Tibial artery (tissue), 4 donors: ENCODE measurements at places on chromosomes 11 and 22.

DNA sequence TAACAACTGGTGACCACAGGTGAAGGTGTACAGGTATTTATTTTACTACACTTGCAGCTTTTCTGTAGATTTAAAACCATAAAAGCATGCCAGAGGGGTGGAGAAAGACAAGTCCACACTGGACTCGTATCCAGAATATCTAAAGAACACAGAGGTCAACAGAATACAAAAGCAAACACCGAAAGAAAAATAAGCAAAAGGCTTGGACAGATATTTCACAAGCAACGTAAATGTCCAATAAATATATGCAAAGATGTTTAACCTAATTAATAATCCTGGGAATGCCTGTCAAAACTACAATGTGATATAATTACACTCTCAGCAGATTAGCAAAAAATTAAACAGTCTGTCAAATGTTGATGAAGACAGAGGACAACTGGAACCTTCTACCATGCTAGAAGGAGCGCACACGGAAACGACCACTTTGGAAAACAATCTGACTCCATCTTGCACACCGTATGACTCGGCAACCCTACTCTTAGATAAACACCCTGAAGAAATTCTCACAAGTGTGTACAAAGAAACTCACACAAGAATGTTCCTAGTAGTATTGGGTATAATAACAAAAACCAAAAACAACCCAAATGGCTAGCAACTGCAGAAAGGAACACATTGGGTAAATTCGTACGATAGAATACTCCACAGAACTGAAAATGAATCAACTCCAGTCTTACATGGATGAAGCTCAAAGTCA is 27.2 kb downstream of the GNB1L start:
- no peak for DNase-seq

DNA sequence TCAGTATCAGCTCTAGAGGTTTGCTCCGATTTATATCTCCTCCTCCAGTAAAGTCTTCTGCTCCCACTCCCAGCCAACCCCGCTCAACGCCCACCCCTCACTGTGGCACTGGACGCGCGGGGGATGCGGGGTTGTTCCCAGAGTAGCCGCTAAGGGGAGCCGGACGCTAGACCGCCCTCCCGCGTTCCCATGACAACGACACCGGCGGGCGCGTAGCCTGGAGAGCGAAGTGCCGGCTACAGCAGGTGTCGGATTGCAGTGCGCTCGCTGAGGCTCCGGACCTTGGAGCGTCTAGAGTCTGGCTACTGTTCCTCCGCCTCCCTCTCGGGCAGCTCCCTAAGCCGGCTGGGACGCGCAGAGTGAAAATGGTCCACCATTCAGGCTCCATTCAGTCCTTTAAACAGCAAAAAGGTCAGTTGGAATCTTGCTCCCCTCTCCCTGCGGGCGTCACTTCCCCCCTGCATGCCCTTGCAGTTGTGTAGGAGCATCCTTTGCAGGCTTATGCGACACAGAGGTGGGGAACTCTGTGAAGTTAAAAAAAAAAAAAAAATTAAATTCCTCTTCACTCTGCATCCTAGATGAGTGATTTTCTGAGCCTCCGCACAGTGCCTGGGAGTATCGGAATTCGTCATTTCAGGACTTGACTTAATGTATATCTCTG is at the start of gene ANO3:
ANO3 (plus strand) TSS at position 220 of the 661 bp plus-strand sequence; CDS start at position 366, 146 bp downstream.
- no peak for DNase-seq

DNA sequence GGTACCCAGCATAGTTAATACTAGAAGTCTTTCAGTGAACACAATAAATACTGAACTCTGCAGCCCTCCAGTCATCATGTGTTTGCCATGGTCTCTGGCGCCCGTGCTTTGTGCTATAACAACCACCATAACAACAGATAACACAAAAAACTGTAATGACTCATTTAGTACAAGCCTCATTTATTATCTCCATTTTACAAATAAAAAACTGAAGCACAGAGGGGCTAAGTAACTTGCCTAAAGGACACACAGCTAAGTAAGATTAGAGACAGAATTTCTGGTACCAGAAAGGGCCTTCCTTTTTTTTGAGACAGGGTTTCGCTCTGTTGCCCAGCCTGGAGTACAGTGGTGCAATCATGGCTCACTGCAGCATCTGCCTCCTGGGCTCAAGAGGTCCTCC is 19.5 kb downstream of the RBFOX2 start:
- no peak for DNase-seq

DNA sequence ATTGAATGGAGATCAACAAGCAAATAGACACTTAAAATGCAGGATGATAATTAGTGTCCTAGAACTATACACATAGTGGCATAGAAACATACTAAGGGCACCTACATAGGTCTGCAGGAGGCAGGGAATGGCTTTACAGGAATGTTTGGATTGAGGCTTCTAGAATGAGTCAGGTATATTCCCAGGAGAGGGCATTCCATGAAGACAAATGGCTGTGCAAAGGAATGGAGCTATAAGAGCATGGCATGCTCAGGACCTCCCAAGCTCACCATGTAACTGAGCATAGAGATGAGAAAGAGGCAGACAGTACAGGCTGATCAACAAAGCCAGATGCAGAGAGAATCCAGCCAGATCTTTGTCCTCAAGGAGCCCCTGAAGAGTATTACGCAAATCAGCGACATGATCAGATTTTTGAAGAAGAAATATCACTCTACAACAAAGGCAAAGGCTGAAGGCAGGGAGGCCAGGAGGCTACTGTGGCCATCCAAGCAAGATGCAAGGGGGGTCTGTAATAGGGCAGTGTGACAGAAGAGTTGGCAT is 211.1 kb upstream of the MTNR1B start:
- no peak for DNase-seq

- no peak for DNase-seq
Observed at GRCh38 chr11:24617856-24618255, 121.0 kb downstream of the LUZP2 start.

DNA sequence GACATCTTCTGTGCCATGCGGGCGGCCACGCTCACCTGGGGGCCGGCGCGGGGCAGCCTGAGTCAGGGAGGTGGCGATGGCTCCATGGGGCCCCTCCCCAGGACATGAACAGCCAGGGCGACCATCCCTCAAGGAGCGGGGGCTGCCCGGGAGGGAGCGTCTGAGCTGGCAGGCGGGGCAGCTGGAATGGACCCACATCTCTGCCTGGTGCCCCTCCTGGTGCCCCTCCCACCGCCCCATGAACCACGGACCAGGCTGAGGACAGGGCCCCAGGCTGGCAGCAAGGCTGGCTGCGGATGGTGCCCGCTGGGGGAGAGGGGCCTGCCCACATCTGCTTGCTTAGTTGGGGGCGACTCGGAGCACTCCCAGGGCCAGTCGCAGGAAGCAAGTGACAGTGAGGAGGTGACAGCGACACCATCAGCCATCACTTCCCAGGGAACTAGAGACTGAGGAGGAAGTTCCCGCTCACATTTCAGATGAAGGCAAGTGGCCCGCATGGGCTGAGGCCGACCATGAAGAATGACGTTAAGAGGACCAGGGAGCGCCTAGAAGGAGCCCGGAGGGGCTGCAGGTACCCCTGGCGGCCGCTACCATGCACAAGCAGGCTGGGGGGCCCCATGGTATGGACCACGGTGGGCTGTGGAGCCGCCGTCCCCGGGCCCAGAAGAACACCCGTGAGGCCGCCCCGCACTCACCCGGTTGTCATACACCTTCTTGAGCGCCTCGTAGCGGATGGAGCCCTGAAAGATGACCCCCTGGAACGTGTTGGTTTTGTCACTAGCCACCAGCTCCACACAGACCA is 37.3 kb downstream of the KIAA0930 start:
- DNase-seq = peak; percentile 46

GRCh38 chr11:1234054-1234720 is 11.3 kb downstream of the MUC5B start:
- peak; percentile 56 for DNase-seq

DNA sequence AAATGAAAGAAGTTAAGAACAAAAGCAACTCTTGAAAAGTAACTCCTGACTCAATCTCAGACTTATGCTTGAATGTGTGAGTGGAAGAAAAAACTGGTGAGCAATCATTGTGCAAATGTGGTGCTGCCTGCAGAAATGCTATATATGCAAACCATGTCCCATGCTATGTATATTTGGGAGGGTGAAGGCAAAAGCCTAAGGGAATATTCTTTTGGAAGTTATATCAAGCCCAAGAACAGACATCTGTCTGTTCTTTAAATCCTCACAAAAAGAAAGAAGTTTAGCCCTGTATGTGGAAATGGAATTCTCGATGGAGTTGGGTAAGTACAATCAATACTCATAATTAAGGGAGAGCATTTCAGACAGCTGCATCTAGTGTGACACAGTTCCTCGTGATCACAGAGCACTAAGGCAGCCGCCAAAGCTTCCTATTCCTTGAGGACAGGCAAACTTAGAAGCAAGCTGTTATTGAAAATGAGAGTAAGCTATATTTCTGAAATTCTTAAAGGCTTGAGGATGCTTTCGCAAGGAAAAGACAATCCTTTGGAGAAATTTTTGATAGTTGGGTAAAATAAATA is 406.5 kb upstream of the CHORDC1 start:
- no peak for DNase-seq

DNA sequence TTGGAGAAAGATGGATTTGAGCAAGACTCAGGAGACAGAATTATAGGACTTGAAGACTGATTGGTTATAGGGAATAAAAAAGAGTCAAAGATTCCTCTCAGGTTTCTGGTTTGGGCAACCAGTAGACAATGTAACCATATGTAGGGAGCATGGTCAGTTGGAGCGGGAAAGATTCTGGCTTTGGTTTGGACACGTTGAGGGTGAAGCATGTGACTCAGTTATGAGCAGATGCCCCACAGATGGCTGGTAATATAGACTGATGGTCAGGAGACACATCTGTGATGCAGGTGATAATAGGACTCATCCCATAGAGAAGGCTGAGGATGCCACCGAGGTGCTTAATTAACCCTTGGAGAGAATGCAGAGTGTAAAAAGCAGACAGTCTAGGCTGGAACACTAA is 132.1 kb downstream of the CD44 start:
- DNase-seq = no peak

DNA sequence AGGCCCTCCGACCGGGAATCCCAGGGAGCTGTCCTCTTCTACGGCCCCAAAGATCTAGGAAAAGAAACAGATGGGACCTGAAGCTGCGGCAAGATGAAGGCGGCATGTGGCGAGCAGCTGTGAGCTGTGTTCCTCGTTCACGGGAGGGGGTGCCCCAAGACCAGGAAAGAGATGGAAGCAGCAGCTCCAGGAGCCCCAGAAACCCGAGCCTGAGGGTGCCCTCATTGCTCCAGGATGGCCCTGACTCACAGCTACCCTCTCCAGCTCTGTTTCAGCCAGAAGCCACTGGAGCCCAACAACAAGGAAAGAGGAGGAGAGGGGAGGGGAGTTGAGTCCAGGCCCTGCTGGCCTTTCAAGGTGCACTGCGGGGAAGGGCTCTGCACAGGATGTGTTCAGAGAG is 23.7 kb upstream of the NAP1L4 start:
- no peak for DNase-seq

DNA sequence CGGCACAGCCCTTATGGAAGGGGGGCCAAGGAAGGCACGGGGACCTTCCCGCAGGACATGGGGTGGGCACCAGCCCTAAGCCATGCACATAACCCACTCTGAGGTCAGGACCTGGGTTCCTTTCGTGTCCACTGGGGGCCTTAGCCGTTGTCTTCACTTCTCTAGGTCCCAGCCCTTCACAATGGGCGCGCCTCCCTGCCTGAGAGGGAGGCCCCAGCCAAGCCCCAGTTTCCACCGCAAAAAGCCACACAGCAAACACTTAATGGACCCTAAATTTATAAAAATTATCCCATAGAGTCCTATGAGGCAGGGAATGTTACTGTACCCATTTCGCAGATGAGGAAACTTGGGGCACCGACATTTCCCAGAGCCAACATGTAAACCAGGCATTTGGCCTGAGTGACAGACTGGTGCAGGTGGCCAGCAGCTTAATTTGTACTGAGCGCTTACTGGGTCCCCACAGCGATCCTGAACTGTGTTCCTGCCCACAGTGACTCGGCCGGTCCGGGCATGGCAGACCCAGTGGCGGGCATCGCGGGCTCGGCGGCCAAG is 1.2 kb downstream of the GAS2L1 start:
- DNase-seq = no peak

DNA sequence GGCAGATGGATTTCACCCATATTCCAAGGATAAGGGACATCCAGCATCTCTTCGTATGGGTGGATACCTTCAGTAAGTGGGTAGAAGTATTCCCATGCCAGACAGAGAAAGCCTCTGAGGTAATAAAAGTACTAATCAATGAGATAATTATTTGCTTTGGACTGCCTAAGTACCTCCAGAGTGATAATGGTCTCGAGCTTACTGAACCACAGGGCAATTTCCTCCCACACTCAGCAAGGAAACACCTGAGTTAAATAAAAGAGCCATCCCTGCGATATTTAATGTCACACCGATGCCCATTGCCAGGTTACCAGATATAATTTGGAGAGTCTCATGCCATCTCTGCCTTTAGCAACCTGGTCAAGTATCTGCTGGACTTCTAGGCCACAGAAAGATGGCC is 70.6 kb upstream of the MPEG1 start:
- no peak for DNase-seq

DNA sequence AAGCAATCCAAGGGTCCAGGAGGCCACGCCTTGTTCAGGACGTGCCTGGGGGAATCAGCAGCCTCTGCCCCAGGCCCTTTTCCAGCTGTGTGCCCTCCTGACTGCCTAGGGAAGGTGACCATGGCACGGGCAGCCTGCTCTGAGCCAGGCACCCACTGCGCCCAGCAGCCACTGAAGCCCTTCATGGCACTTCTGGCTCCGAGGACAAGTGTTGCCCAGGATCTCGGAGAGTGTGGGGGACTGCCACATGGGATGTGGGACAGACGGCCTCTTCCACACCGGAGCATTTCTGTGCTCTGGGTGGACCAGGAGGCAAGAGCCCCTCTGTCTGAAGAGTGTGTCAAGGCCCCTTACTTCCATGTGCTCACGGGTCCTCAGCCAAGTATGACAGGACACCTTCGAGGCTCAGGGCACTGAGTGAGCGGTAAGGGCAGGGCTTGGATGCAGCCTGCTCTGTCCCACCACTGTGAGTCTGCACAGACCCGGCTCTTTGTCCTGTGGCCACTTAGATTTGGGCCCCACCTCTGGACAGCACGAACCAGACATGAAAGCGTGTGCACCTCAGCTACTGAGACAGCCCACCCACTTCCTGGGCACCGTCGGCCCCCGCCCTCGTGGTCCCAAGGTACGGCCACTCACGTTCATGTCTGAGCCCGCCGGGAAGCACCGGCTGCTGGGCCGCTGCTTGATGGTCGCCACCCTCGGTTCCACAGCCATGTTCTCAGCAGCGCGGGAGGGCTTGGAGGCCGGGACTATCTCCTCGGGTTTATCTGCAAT is 93.6 kb downstream of the CTTN start:
- DNase-seq = peak; percentile 51

DNA sequence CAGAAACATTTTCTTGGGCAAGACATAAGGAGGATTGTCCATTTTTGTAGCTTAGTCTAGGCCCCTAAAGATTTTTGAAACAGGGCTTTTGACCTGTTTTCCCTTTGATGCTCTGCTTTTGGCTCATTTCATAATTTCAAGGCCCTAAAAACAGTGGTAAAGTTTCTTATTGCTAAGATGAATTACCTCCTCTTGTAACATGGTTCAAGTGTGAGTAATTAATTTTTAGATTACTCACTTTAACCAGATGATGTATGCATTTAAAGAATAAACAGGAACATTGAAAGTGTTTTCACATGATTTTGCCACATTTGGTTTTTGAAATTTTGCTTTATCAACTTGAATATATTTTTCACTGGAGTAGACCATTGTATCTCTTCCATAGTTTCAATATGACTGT is 1.2 kb downstream of the RAG2 start:
- no peak for DNase-seq
